ENCODE measurements at places on chromosomes 1 and 21. TPM values are rescaled to one million over a fixed set of nuclear protein-coding genes. Genes with fewer than 3 reads are reported as not detected.
A peak's percentile ranks its signal among the peaks of the same experiment; 100 is the strongest.

GRCh38 chr1:21924503-21925005, 12.6 kb downstream of the HSPG2 start:
- H3K27ac ChIP-seq = peak overlapping the region; percentile 17
- no peak for DNase-seq
- no peaks in the 10 kb centered on the region for H3K36me3 ChIP-seq
- H3K4me1 ChIP-seq = peaks cover 43% of the 10 kb centered on the region

DNA sequence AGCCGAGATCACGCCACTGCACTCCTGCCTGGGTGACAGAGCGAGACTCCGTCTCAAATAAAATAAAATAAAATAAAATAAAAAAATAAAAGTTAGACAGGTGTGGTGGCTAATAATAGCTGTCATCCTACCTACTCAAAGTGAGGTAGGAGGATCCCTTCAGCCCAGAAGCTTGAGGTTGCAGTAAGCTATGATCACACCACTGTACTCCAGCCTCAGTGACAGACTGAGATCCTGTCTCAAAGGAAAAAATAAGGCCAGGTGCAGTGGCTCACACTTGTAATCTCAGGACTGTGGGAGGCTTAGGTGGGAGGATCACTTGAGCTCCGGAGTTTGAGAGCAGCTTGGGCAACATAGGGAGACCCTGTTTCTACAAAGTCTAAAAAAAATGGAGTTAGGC, 18.0 kb downstream of the NOL9 start:
- H3K27ac ChIP-seq = no peak overlapping the region

DNA sequence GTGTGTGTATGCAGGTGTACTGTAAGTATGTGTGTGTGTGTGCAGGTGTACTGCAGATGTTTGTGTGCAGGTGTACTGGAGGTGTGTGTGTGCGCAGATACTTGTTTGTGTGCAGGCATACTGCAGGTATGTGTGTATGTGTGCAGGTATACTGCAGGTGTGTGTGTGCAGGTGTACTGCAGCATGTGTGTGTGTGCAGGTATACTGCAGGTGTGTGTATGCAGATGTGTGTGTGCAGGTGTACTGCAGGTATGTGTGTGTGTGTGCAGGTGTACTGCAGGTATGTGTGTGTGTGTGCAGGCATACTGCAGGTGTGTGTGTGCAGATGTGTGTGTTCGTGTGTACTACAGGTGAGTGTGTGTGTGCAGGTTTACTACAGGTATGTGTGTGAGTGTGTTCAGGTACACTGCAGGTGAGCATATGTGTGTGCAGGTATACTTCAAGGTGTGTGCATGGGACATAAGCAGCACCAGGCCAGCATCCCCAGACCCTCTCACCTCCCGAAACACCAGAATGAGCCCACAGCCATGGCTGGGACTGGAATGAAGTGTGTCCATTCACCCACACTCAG, 97.5 kb downstream of the DMRTB1 start:
- peaks cover 12% of the 10 kb centered on the region for H3K27me3 ChIP-seq
- no peak overlapping the region for H3K27ac ChIP-seq
- no peak overlapping the region for H3K4me3 ChIP-seq
- peaks cover 29% of the 10 kb centered on the region for H3K4me1 ChIP-seq
- H3K36me3 ChIP-seq = no peaks in the 10 kb centered on the region

Gene NBPF4
- total RNA-seq = not detected

- H3K36me3 ChIP-seq = no peaks in the 10 kb centered on the region
- no peak for DNase-seq
- peaks cover 4% of the 10 kb centered on the region for H3K27me3 ChIP-seq
- no peak overlapping the region for H3K4me3 ChIP-seq
Observed at GRCh38 chr1:185561629-185562028, 172.6 kb upstream of the HMCN1 start.

DNA sequence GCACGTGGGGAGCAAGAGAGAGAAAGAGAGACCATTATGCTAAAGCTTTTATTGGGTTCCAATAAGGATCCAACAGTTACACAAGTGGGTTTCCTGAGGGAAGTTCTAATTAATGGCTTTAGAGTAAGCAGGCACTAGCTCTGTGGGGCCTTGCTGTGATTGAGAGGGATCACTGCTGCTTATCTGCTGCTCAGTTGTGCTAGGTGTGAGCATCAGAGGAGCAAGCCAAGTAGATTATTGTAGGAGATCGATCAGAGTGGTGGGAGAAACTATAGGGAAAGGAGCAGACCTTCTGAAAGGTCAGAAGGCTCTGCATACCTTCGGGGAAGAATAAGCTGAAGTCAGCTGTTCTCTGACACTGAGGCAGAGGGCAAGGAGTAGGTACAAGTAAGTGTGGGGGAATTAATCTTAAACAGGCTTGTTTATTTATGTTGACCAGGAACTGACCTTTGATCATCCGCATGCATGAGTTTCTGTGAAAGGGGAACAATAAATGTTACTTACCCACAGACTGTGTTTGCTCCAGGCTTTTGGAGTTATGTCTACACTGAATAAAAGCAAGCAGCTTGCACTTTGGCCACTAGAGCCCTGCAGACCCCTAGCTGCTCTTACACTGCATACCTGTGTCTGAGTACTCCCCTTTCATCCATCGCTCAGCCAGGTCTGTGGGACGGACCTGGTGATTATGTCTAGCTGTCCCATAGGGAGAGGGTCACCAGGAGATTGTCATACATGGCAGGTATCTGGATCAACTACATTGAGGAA, 89.7 kb downstream of the TNNI3K start:
- H3K4me3 ChIP-seq = no peak overlapping the region
- H3K36me3 ChIP-seq = no peaks in the 10 kb centered on the region
- no peak overlapping the region for H3K27ac ChIP-seq

Gene NUDT4B
- 1.3 TPM for total RNA-seq

Gene ST6GALNAC5
- 36.6 TPM for total RNA-seq

- peaks cover 10% of the 10 kb centered on the region for H3K4me1 ChIP-seq
- H3K27me3 ChIP-seq = no peaks in the 10 kb centered on the region
- no peaks in the 10 kb centered on the region for H3K36me3 ChIP-seq
- no peak overlapping the region for H3K27ac ChIP-seq
- no peak for DNase-seq
Observed at GRCh38 chr1:219153723-219154122, 20.0 kb upstream of the LYPLAL1 start.

DNA sequence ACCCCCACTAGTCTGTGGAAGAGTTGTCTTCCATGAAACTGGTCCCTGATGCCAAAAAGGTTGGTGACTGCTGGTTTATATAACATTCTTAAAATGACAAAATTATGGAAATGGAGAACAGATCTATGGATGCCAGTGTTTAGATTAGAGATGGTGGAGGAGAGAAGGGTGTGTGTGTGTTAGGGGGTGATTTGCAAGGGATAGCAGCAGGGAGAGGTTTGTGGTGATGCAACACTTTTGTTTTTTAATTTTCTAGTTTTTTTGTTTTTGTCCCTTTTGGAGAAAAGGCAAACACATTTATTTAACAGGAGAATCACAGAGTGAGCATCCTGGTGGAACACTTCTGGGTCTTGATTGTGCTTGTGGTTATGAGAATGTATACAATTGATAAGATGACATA, 143.8 kb downstream of the RPS6KC1 start:
- no peak overlapping the region for H3K27ac ChIP-seq
- no peaks in the 10 kb centered on the region for H3K27me3 ChIP-seq
- DNase-seq = no peak

Gene S100A10
- total RNA-seq = 316 TPM

DNA sequence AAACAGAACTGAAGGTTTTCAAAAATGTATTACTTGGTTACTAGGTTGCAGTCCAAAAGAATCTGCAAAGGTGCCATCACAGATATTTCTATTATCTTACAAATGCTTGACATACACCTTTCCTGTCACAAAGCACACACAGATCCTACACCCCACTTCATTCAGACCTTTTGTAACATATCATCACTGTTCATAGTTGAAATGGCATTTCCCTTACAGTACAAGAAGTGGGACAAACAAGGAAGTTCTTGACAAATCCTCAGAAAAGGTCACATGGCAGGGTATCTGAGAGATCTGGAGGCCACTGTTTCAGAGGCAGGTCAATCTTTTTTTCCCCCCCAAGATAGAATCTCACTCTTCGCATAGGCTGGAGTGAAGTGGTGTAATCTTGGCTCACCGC, 21.3 kb downstream of the TOR1AIP2 start:
- H3K27ac ChIP-seq = no peak overlapping the region
- no peaks in the 10 kb centered on the region for H3K27me3 ChIP-seq
- peaks cover 36% of the 10 kb centered on the region for H3K36me3 ChIP-seq
- no peak for DNase-seq
- H3K4me1 ChIP-seq = peaks cover 6% of the 10 kb centered on the region
- H3K4me3 ChIP-seq = no peak overlapping the region

DNA sequence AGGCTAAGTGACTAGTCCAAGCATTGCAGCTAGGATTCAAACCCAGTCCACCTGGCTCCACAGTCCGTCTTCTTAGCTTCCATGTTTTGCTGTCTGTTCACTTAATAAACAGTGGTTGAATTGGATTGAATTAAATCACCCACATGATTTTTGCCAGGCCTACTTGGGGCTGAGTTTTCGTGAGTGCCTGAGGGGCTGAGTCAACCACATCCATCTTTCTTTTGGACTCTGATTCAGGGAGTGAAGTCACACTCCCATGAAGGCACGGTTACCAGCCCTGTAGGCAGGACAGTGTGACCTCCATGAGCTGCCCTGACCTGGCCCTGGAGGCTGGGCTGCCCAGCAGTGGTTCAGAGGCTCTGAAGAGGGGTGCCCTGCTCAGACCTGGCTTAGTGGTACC, 123.7 kb downstream of the ACTL8 start:
- no peak overlapping the region for H3K4me3 ChIP-seq
- no peaks in the 10 kb centered on the region for H3K4me1 ChIP-seq
- H3K36me3 ChIP-seq = no peaks in the 10 kb centered on the region

DNA sequence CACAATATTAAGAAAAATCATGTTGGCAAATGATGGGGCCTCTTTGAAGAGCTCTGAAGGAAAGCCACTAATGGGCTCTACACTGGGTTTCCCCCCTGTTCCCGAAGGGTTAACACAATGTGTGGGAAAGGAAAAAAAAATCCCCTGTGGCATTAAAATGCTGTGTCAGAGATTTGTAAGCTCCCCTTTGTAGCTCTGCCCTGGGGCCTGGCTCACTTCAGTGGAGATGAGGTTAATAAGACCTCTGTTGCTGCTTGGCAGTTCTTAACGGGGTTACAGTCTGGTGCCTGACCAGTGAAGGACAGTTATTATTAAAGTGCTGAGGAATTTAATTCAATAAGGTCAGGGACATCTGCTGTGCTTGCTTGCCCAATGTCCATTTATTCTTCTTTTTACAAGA, 129.7 kb upstream of the UBE2U start:
- H3K4me1 ChIP-seq = peaks cover 36% of the 10 kb centered on the region
- peaks cover 3% of the 10 kb centered on the region for H3K36me3 ChIP-seq
- no peak for DNase-seq
- H3K27me3 ChIP-seq = no peaks in the 10 kb centered on the region
